Activated gamma-delta T cell treated with Interleukin-2 at 50 U/mL for 16 hours (primary cell): ENCODE measurements at places on chromosomes 4 and X.

DNA sequence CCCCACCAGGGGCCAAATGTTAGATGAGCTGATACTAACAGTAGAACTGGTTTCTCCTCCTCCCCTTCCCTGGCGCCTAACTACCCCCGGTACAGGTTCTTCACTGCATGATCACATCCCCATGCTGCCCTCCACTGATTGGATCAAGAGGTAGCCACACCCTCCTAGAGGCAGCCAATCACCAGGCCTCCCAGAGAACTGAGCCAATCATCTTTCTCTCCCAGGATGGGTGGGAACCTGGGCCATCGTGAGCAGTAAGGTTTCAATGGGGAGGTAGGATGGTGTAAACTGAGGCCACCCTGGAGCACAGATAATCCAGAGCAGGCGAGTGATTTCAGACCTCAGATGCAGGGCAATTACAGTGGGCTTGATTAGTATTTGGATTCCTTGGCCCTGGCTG is 64.2 kb downstream of the PPP2R2C start:
- DNase-seq = no peak

GRCh38 chr4:58477950-58478349 is 1367.8 kb upstream of the IGFBP7 start:
- no peak for DNase-seq

DNA sequence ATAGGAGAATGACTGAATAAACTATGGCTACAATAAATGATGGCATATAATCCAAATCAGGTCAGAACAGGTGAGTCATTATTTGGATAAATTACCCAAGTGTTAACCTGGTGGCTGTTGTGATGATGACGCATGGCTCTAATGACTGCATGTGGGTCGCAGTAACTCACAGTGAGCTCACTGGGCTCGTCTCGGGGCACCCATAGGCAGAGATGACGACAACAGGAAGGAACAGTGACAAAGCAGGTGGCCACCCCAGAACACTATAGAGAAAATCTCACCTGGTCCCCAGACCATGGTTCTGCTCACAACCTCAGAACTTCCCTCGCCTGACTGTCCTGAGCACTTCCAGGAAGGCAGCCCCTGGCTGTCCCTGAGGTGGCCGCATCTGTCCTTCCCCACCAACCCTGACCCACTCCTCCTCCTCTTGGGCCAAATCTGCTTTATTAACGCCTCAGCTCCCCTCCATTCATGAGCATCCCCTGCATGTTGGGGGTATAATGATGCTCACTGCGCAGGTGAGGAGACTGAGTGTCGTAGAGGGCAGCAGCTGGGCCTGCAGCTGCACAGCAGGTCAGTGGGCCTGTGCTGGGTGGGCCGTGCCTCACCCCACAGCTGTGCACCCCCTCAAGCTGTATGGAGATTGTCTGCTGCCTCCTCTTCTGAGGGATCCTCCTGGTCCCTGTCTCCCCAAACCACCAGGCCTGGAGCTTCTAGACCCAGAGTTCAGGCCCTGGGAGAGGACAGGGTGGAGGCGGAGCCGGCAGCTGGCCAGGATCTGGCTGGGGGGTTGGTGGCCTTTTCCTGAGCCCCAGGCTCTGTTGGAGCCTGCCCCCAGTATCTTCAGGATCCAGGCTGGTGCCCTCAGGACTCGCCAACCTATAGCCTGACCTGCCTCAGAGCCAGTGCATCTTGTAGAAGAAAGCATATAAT is 30.9 kb upstream of the FAM156A start:
- DNase-seq = no peak

DNA sequence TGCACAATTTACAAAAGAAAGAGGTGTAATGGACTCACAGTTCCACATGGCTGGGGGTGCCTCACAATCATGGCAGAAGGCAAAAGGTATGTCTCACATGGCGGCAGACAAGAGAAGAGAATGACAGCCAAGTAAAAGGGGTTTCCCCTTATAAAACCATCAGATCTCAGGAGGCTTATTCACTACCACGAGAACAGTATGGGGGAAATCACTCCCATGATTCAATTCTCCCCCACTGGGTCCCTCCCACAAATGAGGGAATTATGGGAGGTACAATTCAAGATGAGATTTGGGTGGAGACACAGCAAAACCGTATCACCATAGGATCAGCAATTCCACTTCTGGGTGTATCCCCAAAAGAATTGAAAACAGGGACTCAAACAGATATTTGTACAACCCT is 97.5 kb upstream of the STX18 start:
- no peak for DNase-seq

GRCh38 chr4:89665662-89666061 is 171.3 kb downstream of the SNCA start:
- no peak for DNase-seq
